ENCODE measurements at places on chromosomes 12 and 14. TPM values are rescaled to one million over a fixed set of nuclear protein-coding genes. Genes with fewer than 3 reads are reported as not detected.

Gene CCDC38
- not detected for total RNA-seq

Gene MED13L
- total RNA-seq = 169 TPM

Gene PRPF39
- total RNA-seq = 66.1 TPM

Gene KRT2
- not detected for total RNA-seq

Gene GLIPR1L1
- total RNA-seq = not detected

Gene CLEC4E
- not detected for total RNA-seq

Gene OLR1
- 1.2 TPM for total RNA-seq

Gene GALC
- 33.6 TPM for total RNA-seq

Gene CACNA1C
- total RNA-seq = 6.5 TPM

Gene TOMM20L
- not detected for total RNA-seq

Gene SIRT4
- total RNA-seq = 5.0 TPM

Gene TEX22
- total RNA-seq = not detected

GRCh38 chr12:127383281-127383680, 883.7 kb upstream of the TMEM132C start:
- DNase-seq = no peak

DNA sequence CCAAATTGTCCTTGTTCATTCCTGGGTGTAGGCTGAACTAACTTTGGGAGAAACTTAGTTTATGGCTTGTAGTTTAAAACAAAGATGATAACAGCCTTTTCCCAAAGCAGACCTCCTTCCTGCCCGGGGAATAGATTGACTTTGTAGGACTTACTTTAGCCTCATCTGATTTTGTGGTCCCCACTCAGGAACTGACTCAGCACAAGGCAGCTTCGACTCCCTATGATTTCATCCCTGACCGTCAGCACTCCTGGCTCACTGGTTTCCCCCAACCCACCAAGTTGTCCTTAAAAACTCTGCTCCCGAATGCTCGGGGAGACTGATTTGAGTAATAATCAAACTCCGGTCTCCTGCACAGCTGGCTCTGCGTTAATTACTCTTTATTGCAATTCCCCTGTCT, 40.1 kb upstream of the DDHD1 start:
- DNase-seq = no peak

GRCh38 chr14:94115058-94115591, 4.6 kb downstream of the IFI27 start:
- peak; percentile 56 for DNase-seq

GRCh38 chr12:113818283-113818682, 147.8 kb downstream of the RBM19 start:
- DNase-seq = peak; percentile 82

DNA sequence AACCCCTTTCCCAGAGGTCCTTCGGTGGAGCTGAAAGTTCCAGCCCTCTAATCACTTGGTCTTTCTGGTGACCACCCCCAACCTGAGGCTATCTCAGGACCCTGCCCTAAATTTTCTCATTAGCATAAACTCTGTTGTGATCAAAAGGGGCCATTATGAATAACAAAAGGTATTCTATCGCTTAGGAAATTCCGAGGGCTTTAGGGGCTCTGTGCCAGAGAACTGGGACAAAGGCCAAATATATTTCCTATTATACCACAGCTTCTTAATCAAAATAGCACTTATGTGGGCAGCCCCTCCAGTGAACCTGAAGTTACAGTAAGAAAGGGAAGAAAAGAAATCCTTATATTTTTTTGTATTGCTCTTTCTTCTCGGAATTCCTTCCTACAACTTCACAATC, 125.3 kb upstream of the NPAS3 start:
- DNase-seq = no peak

DNA sequence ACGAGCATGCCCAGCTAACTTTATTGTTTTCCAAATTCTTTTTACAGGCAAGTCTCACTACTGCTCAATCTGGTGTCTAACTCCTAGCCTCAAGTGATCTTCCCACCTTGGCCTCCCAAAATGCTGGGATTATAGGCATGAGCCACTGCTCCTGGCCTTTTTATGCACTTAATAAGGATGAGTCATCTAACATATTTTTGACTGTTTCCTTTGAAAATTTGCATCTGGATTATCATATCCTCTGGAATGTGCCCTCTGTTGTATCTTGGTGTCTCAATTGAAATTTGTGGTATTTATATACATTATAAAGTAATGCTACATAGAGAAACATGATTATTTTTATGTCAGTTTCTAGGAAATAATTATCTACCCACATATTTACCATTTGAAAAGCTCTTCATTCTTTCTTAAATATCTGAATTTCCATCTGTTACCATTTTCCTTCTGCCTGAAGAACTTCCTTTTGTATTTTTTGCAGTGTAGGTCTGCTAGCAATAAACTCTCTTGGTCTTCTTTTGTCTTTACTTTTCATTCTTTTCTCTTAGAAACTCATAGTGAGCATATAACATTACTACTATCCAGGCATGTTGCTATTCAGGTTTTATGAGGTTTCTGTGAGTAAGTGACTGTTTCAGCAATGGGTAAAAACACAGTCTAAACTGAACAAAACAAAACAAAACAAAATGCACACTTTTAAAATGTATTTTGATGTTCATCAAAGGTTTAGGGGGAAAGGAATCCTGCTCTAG, 52.8 kb upstream of the CNOT2 start:
- DNase-seq = no peak

- DNase-seq = no peak
Measured at GRCh38 chr12:111645433-111645832, 40.3 kb downstream of the BRAP start.

GRCh38 chr12:92030618-92031017, 115.0 kb downstream of the BTG1 start:
- DNase-seq = no peak

DNA sequence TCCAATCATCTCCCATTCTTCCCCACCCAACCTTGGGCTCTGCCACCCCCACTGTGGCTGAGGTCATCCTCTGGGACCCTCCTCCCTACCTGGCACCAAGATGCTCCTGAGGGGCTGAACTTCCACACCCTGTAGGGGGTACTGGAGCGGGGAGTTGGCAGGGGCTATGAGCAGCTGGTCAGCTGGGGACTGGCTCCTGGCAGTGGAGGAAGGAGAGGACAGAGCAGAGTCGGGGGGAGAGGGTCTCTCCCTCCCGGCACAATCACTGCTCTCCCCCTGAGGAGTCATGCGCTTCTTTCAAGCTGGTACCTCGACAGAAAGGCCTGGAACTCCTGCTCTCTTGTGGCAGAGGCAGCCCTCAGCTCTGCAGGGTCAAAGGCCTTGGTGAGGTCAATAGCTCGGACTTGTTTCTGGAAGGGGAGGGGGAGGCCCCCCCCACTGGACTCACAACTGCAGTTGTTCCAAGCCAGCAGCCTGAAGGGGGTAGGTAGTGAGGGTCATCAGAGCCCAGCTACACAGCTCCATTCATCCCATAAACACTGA, 2.0 kb downstream of the B4GALNT1 start:
- no peak for DNase-seq

DNA sequence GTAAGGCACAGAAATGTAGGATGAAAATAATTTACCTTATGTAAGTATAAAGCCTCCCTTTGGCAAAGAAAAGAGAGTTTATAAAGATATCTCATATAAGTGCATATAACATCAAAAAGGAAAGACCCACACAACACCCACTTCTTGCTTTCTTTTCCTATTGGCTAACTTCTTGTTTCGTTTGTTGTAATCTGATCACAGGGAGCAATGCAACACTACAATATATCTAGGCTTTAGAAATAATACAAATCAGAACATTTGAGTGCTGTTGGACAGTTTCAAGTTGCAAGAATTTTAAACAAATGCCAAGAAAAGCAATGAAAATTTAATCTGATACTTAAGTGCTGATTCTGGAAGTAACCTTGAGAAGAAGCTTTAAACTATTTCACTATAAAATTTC, 1.3 kb downstream of the FGD6 start:
- DNase-seq = peak; percentile 64

DNA sequence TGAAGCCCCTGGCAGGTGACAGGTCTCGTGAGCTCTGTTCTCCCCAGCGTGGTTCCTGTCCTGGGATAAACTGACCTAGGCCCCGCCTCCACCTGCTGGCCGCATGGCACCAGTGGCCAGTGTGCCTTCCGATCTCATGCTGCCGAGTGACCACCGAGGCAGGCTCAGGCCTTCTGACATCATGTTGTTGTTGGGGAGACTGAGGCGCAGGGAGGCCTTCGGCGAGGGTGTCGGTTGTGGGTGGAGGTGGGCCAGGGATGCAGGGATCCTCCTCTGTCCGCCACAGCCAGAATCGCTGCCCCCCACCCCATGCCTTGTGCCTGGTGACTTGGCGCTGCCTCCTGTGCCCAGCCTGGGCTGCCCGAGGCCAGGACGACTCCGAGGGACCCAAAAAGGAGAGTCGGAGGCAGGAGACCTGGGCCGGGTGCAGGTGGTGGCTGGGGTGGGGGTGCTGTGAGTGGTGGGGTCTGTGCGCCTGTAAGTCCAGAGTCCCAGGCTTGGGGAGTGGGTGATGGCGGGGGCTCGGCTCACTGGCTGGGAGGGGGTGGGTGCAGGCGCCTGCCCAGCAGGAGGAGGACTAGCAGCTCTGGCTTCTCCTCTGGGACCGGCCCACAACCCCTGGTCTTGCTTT, 24.3 kb downstream of the ASPG start:
- no peak for DNase-seq

GRCh38 chr12:68958322-68958721, 25.4 kb upstream of the CPM start:
- DNase-seq = no peak

- no peak for DNase-seq
Measured at GRCh38 chr12:24922090-24922489, 26.8 kb downstream of the BCAT1 start.

GRCh38 chr14:103138301-103139131, 15.3 kb downstream of the TNFAIP2 start:
- DNase-seq = no peak

GRCh38 chr12:59708064-59708463, 112.2 kb downstream of the SLC16A7 start:
- DNase-seq = no peak

GRCh38 chr14:32329146-32329545, at the start of gene AKAP6:
Gene AKAP6 (plus strand): TSS chr14:32329298. CDS start chr14:32433494, 104,196 bp downstream.
- DNase-seq = peak; percentile 56

DNA sequence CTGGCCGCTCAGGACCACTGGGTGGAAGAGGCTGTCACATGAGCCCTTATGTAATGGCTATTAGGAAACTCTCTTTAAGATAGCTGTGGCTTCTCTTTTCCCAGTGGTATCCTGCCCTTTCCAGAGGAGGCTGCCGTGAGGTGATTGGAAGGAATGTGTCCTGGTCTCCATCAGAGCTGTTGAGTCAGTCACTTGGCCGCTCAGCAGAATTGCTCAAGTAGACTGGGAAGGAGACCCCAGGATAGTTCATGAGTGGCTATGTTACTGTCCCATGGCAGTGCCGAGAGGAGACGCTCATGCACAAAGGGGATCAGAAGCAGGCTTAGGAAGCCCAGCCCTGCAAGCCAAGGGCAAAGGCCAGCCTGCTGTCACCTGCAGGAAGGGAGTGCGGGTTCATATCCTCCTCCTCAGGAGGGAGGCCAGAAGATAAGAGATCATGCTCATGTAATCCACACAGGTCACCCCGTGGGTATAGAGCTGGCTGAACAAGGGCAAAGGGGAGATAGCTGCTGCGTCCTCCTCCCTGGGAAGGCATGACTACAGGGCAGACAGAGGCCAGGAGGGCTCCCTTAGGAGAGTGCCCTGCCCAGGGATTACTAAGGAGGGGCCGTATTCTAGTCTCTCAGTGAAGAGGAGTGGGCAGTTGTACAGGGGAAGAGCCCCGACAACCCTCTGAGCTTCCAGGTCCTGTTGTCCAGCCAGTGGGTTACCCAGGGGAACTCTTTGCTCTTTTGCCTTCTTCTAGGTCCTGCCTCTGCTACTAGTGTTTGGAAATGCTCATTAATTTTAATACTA, 137.0 kb upstream of the MAX start:
- DNase-seq = no peak

All from tongue (tissue), 3 donors.